ENCODE measurements at places on chromosomes 11 and 22.

DNA sequence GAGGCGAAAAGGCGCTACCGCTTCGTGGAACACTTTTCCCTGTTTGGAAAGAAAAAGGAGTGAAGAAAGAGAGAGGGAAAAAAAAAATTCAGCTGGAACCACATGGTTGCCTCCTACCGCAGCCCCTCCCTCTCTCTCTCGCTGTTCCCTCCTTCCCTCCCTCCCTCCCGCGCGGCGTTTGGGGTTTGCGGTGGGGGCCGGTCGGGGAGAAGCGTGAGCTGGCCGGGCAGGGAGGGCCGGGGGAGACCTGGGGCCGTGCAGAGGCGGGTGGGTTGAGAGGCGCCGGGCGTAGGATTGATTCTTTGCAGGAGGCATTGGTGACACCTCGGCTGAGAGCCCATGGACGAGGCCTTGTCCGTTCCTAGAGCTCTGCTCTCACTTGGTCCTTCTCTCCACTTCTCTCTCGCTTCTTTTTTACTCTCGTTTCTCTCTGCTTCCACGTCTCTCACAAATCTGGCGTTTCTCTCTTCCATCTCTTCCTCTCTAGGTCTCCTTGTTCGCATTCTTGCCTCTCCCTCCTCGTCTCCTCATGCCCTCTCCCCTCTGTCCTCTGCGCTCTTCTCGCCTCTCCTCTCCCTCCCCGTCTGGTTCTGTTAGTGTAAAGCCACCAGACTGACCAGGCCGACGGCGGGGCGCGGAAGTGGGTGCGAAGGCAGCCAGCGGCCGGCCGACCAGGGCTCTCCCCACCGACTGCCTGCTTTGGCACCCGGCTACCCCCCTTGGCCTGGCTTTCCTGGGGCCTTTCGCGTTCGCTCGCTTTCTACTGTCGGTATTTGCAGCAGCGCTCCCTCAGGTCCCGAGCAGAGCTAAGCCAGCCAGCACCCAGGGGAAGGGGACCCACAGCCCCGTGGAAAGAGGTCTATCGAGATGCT is at the start of gene CLMP:
TSS of gene CLMP (minus strand) at position 61 of the 872 bp plus-strand sequence. CDS start 308 bp downstream, outside the sequence.
- DNase-seq, result no peak

GRCh38 chr11:57497303-57498247 is 17.9 kb downstream of the SLC43A1 start:
- no peak for DNase-seq

- DNase-seq, result no peak
These were observed 20.0 kb downstream of the THY1 start for GRCh38 chr11:119403021-119403420.

- DNase-seq, result no peak
These were observed 229.7 kb downstream of the CEP164 start for GRCh38 chr11:117557361-117557760.

DNA sequence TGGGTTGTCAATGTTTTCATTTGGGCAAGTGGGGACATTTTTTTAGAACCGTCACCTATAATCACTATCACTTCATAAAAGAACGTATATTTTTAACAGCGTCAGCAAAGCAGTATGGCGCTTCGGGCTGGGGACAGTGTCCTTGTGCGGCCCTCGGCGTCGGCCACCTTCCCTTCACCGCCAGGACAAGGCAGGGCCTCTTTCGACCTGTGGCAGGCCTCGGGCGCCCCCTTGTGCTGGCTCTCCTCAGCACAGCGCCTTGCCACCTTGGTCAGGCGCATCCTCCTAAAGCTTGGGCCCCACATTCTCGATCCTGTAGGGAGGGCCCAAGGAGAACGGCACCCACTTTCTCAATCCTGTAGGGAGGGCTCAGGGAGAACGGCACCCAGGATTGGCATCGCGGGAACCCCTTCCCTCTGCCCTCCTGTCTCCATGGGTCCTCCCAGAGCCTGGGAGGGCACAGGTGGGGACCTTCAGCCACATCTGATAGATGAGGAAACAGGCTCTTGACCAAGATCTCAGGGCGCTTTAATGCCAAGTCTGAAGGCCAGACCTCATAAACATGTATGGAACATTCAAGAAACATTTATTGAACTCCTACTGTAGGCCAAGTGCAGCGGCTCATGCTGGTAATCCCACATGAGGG is 11.5 kb upstream of the FADD start:
- DNase-seq, result no peak

Measured in GM18507 (cell line).